H4 (cell line): ENCODE measurements at places on chromosomes 1 and 21. TPM values are rescaled to one million over a fixed set of nuclear protein-coding genes. Genes with fewer than 3 reads are reported as not detected.

Gene KCNJ15
- 0.06 TPM in 1 of 2 replicates, not detected in the other for total RNA-seq

Gene ATXN7L2
- 1.0 and 1.9 TPM in 2 replicates for total RNA-seq

GRCh38 chr1:8879464-8879921, 1.0 kb upstream of the ENO1 start:
- DNase-seq, result no peak

- no peak for DNase-seq
Measured at GRCh38 chr21:43188181-43188580, 19.4 kb downstream of the CRYAA start.

GRCh38 chr1:10325521-10325920, 73.3 kb upstream of the PGD start:
- DNase-seq, result no peak

DNA sequence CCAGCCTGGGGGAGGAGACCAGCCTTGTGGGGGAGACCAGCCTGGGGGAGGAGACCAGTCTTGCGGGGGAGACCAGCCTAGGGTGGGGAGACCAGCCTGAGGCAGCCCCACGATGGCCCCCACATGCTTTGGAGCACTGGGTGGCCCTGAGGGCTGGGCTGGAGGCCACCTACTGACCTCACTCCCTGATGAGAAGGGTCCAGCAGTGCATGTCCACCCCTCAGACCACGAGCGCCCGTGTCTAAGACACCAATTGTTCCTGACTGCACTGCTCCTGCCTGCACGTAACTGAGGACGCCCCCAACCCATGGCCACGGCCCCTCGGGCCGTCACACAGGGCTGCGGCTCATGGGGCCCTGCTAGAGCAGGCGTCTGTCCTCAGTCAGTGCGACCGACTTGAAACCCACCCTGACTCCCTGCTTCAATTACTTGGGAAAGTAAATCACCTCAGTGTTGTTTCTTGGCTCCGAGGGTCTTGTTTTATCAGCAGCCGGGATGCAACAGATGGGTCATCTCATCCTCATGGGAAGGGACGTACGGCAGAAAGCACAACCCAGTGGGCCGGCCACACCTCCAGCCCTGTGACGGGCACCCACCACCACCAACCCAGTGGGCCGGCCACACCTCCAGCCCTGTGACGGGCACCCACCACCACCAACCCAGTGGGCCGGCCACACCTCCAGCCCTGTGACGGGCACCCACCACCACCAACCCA, at the start of gene SPATC1L:
Gene SPATC1L (minus strand): TSS at position 550 of the 715 bp plus-strand sequence. CDS start 1,643 bp downstream, outside the sequence.
- no peak for DNase-seq

DNA sequence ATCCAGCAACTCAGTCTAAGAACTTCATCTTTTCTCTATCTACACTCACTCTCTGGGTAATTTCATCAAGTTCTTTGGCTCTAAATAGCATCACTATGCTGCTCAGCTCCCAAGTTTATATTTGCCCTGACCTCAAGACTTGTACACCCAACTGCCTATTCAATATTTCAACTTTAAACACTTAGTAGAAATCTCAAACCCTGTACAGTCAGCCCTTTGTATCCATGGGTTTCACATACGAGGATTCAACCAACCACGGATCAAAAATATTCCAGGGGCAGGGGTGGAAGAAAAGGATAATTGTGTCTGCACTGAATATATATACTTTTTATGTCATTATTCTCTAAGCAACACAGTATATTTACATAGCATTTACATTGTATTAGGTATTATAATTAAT, 13.9 kb downstream of the ASH1L start:
- DNase-seq, result no peak
